ENCODE measurements at places on chromosomes 7 and 10.

- DNase-seq = no peak
These were observed 242.2 kb upstream of the IGFBP3 start for GRCh38 chr7:46163246-46163645.

DNA sequence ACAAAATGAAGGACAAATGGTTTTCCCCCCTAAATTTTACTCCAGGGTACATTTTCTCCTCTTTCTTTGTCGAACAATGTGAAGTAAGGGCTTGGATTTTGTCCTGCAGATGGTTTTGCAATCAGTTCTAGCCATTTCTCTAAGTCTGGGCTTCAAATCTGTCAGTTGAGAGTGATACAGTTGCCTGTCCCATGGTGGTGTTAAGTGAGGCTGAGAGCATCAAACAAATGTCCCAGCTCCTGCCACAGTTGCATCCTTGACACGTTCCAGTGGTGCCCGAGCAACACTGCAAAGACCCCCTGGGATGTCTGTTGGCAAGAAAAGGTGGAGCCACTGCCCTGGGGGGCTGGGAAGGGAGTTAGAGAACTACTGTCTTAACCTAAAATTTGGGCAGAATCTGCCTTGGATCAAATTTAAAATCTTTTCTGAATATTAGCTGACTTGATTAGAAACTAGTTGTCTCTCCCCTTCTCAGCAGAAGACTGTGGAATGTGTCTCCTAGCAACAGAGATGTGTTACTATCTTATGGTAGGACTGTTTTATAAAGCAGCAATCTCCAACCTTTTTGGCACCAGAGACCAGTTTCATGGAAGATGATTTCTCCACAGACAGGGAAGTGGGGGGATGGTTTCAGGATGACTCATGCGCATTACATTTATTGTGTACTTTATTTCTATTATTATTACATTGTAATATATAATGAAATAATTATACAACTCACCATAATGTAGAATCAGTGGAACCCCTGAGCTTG, 102.0 kb upstream of the STEAP1B start:
- DNase-seq = no peak

GRCh38 chr7:111437736-111438135, 124.6 kb downstream of the IMMP2L start:
- no peak for DNase-seq

DNA sequence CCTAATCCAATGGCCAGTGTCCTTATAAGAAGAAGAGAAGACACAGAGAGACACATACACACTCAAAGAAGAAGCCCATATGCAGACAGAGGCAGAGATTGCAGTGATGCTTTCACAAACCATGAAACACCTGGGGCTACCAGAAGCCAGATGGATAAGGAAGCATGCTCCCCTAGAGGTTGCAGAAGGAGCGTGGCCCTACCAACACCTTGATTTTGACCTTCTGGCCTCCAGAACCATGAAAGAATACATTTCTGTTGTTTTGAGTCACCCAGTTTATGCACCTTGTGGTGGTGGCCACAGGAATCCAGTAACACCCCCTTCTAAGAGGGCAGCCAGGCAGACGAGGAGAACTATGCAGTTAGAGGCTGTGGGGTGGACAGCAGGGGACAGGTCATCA, 43.5 kb downstream of the AOC1 start:
- no peak for DNase-seq

GRCh38 chr7:50962962-50963374, 180.3 kb upstream of the GRB10 start:
- DNase-seq = no peak

GRCh38 chr7:116325517-116325916, 115.2 kb downstream of the TES start:
- DNase-seq = no peak

All from T-helper 9 cell (primary cell).